ENCODE measurements at places on chromosomes 6 and 20. TPM values are rescaled to one million over a fixed set of nuclear protein-coding genes. Genes with fewer than 3 reads are reported as not detected.

GRCh38 chr20:37670351-37670791 is 23.5 kb upstream of the CTNNBL1 start:
- DNase-seq: peak; percentile 33

DNA sequence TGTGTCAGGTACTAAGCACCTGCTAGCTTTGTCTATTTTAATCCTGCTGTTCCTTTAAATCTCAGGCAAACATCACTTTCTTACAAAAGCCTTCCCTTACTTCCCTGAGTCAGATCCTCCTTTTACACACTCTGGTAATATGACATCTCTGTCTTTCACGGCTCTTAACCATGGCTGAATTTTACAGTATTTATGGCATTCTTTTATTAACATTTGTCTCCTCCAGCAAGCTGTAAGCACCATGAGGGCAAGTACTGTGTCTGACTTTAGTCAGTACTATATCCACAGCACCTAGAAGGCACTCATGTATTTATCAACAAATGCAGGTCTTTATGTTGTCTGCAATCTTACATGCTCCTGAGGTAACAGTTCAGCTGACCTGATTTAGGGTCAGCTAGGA is 33.7 kb upstream of the HBS1L start:
- DNase-seq: no peak

Gene RWDD2A
- 4.1 TPM for total RNA-seq

GRCh38 chr20:38800882-38801281 is 4.6 kb upstream of the PPP1R16B start:
- no peak for DNase-seq

DNA sequence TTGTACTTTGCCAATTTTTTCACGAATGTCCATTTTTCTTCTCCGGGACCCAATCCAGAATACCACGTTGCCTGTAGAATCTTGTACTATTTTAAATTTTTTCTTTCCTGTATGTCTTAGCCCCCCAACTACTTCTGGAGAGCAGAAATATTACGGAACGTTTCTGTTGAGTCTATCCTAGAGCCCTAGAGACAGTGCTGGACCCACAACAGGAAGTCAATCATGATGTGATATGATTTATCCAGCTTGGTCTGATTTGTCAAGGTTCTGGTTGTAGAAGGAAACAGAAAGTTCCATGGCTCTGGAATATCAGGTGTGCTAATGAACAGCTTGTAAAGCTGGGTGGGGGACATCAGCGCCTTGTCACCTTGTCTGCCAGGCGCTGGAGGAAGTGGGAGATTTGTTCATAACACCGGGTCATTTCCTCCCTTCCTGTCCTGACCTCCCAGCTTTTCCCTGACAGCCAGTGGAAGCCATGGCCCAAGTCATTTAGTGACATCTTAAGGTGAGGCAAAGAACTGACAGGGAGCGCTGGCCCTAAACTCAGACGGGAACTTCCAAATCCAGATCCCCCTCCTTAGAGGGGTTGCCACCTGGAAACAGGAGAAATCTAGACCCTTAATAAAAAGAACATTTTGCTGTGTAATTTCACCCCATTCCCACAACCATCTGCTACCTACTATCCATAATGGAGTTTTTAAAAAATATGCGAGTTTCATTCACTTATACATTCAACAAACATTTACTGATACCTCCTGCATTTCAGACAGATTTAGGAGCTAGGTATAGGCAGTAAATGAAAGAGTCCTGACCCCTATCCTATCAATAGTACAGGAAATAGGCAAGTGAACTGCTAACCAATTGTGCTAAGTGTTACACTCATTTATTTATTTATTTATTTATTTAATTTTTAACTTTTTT is 130.5 kb downstream of the ZFP64 start:
- DNase-seq: no peak

DNA sequence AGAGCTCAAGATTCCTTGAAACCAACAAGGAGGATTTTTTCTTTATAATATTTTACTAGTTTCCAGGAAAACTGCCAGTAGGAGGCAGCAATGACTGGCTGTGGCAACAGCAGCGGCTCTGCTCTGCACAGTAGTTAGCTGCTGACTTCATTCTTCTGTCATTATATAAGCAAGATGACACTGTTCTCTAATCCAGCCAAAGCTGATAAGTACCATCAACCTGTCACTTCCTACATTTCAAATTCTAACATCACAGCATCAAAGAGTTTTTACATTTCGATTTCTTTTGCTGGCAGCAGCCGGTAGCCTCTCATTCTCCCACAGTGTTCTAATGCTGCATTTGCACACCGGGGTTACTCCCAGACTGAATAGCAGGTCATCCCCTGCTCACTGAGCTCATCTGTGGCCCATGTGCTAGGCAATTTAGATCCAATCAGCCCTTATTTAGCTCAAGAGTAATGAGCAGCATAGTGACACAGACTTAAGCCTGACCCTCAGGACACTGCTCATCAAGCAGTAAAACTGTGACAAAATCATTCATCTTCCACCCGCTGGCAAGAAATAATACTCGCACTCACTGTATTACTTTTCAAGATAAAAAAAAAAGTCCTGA is 67.8 kb downstream of the MMS22L start:
- no peak for DNase-seq

DNA sequence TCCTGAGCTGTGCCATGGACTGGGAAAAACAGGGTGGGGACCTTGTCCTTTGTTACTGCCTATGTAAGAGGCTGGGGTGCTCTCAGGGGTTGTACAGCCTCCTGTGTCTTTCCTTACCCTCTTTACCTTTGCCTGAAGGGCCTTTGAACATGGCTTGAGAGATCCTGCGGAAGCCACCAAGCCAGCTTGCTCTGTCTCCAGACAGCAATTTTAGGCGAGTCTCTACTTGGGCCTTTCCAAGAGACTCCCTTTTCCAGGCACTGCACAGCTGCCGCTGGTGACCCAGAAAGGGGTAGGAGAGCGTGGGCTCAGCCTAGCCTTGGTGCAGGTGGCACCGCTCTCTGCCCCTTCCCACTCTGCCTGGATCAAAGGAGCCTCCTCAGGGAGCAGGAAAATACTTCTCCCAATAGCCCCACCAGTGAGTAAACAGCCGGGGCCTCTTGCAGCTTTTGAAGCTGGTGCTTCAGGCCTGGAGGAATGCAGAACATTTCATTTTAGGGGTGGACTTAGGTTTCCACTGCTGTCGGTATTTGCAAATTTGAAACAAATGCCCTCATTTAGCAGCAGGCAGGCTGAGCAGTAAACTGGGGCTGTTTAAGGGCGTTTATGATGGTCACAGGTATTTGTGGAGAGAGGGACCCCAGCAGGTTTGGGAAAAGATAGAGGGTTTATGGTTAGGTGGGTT is 13.9 kb downstream of the PTK7 start:
- no peak for DNase-seq

Gene METTL24
- total RNA-seq: 0.60 TPM

DNA sequence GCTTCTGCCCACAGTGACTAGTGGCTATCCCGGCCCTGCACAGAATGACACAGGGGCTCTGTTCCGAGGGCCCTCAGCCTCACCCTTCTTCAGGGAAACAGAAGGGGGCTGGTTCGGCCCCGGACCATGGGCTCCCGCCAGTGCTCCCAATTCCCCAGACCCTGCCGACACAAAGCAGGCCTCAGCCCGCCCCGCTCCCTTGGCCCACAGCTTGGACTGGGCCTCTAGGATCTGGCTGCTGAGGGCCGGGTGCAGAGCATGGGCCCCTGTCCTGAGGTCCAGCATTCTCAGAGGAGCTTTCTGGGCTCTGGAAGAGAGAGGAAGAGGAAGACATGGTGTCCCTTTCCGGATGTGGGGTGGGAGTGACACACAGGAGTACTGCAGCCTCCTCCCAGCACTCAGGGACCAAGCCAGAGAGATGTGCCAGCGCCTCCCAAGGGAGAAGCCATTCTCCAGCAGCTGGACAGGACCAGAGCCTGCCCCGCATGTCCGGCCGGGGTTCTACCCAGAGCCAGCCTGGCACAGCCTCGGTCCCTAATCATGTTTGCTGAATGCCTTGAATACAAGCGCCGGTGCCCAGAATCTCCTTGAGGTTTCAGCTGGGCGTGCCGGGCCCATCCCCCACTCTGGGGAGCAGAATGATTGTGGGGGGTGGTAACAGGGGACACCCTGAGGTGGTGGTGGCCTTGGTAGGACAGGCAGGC is 23.9 kb downstream of the C20orf203 start:
- DNase-seq: no peak

Gene KIAA1755
- total RNA-seq: 6.1 TPM

GRCh38 chr20:51154708-51155690 is 132.1 kb upstream of the KCNG1 start:
- DNase-seq: no peak

Gene TNNC2
- total RNA-seq: not detected

DNA sequence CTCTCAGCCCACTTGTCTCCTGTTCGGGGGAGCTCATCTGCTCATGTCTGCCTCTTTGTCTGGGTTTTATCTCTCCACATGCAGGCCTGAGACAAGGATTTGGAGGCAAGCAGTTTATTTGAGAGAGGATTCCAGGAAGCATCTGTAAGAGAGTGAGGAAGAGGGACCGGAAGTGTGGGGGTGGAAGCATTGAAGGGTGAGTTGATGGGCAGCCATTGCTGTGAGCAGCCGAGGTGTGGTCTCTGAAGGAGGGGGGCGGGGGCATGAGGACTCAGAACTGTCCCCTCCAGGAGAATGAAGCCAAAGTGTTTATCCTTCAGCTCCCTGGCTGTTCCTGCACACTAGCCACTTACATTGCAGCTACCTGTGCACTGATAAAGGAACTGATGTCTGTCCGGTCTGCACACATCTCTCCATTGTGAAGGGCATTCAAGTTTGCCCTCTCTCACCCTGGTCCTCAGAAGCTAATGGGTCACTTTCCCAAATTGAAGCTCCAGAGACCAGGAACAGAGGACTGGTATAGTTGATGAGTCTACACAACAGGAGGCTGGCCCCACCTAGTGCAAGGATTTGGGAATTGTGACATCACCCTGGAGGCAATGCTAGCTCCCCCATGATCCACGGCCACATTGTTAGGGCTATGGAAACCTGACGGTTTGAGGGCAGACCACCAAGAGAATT is 100.5 kb upstream of the FOXA2 start:
- no peak for DNase-seq

Gene LY6G6C
- total RNA-seq: not detected

- no peak for DNase-seq
These were observed 45.1 kb downstream of the KHDC1L start for GRCh38 chr6:73180076-73180738.

GRCh38 chr6:25956226-25956625 is 6.4 kb upstream of the TRIM38 start:
- no peak for DNase-seq

DNA sequence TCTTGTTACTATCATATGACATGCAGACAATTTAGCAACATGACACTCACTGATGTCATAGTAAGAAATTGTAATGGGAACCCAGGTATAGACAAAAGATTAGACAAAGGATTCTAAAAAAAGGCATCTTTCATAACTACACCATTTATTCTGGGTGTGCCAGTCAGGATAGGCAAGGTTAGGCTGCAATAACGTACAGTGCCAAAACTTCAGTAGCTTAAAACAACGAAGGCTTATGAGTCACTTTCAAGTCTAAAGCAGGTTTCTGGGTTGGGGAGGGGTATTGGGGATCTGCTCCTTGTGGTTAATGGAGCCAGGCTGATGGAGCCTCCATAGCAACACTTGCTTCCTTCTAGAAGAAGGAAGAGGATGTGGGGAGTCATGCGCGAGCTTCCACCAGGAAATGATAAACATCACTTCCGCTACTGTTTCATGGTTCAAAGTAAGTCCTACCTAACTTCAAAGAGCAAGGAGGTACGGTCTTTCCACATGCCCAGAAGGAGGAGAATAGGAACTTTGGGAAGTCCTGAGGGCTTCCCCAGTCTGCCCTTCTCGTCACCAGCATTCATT is 2.0 kb upstream of the GTSF1L start:
- no peak for DNase-seq

Gene BCKDHB
- total RNA-seq: 31.0 TPM

DNA sequence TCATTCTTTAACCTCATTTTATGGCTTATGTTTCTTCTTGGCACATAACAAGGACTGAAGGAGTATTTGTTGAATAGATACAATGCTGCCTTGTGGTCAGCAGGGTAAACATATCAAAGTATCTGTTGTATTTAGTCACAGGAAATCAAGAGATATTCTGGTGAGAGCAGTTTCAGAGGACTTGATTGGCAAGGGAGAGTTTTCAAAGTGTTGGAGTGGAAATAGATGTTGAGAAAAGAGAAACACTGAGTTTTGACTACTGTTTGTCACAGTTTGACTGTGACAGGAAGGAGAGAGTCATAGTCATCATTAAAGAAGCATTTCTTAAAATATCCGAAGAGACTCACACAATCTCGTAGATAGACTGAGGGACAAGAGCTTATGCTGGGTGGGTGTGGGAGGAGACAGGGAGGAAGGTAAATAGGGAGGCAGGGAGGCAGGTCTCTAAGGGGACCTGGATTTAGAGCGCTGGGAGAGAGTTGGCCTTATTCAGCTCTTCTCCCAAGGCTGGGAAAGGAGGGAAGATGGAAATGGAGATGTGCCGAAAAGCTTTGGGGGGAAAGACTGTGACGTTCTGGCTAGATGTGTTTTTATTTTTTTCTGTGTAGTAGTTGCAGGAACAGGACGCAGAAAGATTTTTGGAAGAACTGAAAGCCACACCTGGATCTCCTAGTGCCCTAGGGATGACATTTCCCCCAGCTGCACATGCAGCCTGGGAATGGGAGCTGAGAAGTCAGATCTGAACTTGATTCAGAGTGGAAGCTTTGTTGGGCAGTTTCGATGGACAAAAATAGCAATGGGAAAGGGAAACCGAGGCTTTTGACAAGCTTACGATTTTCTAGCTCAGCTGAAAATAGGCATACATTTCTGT is 65.0 kb upstream of the IFNGR1 start:
- DNase-seq: no peak

DNA sequence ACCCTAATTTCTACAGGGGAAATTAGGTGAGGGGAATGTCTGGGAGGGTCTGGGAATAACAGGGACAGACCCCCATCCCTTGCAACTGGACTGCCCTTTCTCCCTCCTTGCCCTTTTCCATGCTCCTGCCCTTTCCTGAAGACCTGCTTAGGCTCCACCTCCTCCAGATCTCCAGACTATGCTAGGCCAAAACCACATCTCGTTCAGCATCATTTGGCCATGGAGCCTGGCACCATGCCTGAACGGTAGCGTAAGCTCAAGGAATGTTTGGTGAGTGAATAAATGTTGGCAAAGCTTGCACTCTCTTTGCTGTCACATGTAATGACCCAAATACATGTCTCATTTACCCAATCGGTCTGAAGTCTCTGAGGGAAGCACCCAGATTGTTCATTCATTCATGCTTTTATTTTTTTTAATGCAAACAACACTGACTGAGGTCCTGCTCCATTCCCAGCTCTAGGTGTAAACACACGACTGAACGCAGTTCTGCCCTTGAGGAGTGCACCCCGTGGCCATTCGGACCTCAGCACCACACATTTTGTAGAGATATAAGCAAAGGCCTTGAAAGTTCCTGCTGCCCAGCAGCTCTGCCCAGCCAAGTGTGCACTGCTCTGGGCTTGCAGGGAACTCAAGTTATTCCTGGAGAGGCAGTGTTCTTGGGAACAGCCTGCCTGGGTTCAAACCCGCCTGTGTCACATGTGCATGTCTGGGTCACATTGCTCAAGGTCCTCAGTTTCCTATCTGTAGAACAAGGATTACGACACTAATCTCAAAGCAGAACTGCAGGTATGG is 1.1 kb upstream of the GRM4 start:
- peak; percentile 25 for DNase-seq
